GM20000 (cell line): ENCODE measurements at places on chromosomes 5 and 9.

DNA sequence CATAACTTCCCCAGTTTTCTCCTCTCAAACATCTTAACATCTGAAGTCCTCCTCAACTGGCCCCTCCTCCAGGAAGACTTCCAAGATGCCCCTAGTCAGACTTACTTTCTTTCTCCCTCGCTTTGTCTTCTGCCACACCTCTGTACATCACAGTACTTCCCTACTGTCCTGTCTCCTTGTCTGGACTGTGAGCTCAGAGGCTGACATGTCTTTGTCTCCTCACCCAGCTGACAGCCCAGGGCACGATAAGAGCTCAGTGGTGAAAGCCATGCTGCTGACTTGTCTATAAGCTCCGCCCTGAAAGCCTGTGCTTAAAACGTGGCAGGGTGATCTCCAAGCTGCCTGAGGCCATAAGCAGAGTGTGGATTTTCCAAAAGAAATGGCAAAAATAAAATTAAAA, 33.0 kb upstream of the SLC25A51 start:
- no peak for DNase-seq

- DNase-seq: no peak
Measured at GRCh38 chr5:158413122-158413680, 554.3 kb upstream of the CLINT1 start.

- DNase-seq: peak; percentile 22
Measured at GRCh38 chr5:117590944-117591343, 1016.3 kb upstream of the SEMA6A start.

DNA sequence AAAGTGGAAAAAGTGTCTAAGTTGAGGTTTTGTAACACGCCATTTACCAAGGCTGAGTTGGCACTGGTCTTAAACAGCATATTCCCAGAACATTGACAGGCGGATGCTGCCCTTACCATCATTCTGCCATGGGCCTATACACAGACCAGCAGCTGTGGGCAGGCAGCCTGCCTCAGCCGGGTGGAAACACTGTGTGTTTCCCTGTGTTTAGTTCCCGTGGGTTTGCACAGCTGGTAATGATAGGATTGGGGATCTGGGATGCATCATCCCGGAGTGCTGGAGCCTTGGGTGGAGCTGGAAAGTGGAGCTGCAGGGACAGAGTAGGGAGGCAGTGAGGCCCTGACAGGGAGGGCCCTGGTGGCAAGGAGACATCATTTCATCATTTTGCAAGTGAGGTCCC, 5.5 kb upstream of the FGD3 start:
- DNase-seq: no peak

- peak; percentile 94 for DNase-seq
Measured at GRCh38 chr9:137034709-137035506, 3.0 kb upstream of the FUT7 start.

DNA sequence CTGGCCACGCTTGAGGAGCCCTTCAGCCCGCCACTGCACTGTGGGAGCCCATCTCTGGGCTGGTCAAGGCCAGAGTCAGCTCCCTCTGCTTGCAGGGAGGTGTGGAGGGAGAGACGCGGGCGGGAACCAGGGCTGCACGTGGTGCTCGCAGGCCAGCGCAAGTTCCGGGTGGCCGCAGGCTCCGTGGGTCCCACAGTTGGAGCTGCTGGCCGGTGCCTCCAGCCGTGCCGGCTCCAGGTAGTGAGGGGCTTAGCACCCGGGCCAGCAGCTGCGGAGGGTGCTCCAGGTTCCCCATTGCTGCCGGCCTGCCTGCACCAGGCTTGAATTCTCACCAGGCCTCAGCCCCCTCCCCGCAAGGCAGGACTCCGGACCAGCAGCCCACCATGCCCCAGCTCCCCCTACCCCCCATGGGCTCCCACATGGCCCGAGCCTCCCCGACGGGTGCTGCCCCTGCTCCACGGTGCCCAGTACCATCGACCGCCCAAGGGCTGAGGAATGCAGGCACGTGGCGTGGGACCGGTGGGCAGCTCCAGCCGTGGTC, 192.8 kb upstream of the IZUMO3 start:
- no peak for DNase-seq

- no peak for DNase-seq
Measured at GRCh38 chr9:129312251-129313122, 134.4 kb upstream of the IER5L start.

DNA sequence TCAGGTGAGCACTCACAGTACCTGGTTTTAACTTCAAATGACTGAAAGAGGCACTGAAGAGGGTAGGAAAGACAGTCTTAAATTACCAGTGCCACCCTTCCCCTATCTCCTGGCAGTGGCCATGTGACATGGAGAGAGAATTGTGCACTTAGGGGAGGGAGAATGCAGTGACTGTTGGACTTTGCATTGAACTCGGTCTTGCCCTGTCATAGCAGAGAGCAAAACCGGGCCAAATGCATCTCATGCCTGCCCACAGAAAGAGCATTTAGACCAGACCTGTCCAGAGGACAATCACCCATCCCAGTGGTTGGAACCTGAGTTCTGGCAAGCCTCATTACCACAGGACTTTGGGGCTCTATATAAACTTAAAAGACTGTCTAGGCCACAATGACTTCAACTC, 211.8 kb upstream of the SH3GL2 start:
- no peak for DNase-seq
